Cerebellum (tissue), 4 donors: ENCODE measurements at places on chromosomes 11 and 22. TPM values are rescaled to one million over a fixed set of nuclear protein-coding genes. Genes with fewer than 3 reads are reported as not detected.

Gene SORL1
- 41.6 TPM for total RNA-seq

Gene NCR3LG1
- 9.1 TPM for total RNA-seq

Gene C11orf16
- total RNA-seq = not detected

Gene GRM5
- total RNA-seq = 49.5 TPM

- no peak for DNase-seq
Measured at GRCh38 chr11:7579361-7579791, 65.6 kb downstream of the PPFIBP2 start.

- DNase-seq = no peak
Measured at GRCh38 chr11:61035526-61035835, 64.0 kb downstream of the CD6 start.

- no peak for DNase-seq
Measured at GRCh38 chr22:46399251-46400024, 63.9 kb downstream of the TRMU start.

GRCh38 chr11:6876914-6877313 is 489 bp downstream of the OR10A4 start:
- DNase-seq = no peak

DNA sequence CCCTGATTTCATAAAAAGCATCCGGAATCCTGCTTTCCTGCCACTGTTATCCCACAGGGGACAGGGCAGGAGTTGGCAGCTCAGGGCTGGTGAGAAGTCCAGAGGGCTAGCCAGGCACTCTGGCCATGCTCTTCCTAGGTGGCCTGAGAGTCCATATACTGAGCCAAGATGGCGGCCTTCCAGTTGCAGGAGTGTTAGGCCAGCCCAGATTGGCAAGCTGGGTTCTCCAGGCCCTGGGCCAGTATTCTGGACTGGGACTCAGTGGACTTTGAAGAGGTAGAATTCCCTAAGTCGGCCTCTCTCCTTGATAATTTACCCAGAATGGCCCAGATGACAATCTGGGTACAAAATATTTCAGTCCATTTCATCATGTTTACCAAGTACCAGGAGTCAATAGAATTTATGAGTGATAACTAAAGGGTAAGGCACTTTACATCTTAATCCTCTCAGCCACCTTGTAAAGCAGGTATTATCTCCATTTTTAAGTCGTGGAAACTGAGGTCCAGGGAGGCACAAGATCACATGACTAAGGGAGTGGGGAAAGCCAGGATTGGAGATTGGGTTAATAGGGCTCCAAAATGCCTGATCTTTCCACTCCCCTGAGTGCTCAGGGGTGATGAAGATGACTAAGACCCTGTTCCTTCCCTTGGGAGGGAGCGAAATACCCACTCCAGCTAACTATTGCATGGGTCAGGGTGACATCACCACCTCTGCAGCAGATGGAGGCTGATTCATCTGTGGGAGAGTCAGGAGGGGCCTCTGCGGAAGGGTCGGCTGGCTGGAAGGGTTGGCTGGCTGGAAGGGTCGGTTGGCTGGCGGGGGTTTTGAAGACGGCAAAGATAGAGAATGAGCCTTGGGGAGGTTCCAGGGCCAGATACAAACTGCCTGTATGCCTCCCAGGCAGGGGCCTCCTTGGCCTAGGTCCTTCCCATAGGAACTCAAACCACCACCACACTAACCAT is 1.2 kb upstream of the MICALL1 start:
- peak; percentile 84 for DNase-seq

GRCh38 chr11:64608046-64608445 is 17.0 kb downstream of the SLC22A12 start:
- peak; percentile 72 for DNase-seq

DNA sequence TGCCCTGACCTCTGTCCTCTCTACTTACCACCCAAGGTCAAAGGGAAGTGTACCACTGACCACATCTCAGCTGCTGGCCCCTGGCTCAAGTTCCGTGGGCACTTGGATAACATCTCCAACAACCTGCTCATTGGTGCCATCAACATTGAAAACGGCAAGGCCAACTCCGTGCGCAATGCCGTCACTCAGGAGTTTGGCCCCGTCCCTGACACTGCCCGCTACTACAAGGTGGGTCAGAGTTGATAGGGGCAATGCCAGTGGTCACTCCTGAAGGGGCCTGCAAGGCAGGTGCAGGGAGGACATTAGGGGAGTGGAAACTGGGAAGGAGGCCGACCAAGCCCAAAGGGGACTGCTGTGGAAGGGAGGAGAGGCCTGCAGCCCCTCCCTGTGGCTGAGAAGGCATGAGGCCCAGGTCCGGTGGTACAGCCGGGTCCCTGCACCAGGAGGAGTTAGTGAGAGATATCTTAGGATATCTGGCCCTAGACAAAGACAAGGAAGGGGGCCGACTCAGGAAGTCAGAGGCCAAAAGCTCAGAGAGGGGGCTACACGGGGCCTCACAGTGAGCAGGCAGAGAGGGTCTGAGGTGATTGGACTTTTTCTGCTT is 17.9 kb downstream of the POLR3H start:
- no peak for DNase-seq

DNA sequence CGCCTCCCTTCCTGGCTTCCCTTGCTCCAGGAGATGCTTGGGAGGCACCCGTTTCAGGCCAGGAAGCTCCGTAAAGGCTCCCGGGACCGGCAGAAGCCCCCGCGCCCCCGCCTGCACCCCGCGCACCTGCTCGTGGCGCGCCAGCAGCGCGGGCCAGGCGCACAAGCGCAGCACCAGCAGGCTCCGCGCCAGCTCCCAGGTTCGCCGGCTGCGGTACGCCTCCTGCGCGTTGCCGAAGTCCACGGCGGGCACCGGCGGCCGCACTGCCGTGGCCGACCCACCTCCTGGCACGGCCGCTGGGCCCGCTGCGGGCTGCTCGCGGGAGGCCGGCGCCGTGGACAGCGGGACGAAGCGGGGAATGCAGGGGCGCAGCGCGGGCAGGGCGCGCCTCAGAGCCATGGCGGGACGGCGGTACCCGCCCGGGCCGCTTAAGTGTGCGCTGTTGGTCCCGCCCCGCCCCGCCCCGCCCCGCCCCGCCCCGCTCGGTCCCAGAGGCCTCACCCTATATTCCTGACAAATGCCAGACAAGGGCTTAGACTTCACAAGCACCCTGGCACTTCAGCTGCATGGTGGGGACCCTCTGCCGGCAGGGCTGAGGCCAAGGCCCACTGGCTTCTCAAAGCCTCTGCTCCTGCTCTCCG is at the start of gene PRODH:
Gene PRODH, minus strand, starts transcription at position 405 of the 641 bp plus-strand sequence. Its CDS starts 6 bp downstream, at position 399.
- DNase-seq = no peak

DNA sequence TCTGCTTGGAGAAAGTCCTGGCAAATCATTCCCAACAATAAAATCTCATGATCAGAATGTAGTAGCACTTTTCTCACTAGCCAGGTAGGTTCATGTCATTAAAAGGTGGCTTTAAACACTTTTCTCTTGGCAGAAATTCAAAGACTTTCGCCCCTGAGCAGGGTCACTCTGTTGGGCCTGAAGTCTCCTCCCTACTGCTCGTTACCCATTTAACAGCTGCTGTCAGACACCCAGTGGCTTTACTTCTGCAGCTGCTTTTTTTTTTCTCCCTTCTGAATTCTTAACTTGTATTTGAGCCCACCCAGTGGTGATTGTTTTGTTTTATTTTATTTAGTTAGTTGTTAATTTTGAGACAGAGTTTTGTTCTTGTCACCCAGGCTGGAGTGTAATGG is 25.0 kb downstream of the ARHGAP8 start:
- no peak for DNase-seq

DNA sequence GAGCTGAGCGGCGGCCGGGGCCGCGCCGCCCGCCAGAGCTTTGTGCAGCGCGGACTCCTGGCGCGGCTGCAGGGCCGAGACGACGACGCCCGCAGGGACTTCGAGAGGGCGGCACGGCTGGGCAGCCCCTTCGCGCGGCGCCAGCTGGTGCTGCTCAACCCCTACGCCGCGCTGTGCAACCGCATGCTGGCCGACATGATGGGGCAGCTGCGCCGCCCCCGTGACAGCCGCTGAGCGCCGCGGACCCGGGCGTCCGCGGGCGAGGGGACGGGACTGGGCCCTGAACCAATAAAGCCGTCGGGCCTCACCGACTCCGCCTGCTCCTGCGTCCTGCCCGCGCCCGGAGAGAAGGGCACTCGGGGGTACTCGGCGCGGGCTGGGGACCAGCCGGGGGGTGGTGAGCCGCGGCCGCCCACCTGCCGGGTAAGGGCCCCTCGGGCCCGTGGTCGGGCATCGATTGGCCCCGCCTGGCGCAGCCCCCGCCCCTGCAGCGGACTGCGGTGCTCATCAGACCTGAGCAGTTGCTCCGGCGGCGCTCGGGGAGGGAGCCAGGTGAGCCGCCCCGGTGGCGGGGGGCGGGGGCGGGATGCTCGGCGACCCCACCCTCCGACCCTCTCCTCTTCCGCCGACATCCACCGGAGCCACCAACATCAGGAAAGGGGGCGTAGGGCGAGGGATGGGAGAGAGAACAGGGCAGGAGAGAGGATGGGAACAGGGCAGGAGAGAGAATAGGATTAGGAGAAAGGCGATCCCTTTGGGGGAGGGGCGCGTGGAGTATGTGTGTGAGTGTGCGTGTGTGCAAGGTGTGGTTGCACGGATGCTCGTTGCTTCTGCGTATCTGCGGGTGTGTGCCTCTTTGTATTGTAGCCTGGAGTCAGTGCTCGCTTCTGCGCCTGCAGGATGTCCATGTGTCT is at the start of gene TMEM25:
Gene TMEM25, plus strand, starts transcription at position 510 of the 914 bp plus-strand sequence. CDS start 610 bp downstream, outside the sequence.
- peak; percentile 86 for DNase-seq
